ENCODE measurements at places on chromosomes 6 and 20.
A peak's percentile ranks its signal among the peaks of the same experiment; 100 is the strongest.

DNA sequence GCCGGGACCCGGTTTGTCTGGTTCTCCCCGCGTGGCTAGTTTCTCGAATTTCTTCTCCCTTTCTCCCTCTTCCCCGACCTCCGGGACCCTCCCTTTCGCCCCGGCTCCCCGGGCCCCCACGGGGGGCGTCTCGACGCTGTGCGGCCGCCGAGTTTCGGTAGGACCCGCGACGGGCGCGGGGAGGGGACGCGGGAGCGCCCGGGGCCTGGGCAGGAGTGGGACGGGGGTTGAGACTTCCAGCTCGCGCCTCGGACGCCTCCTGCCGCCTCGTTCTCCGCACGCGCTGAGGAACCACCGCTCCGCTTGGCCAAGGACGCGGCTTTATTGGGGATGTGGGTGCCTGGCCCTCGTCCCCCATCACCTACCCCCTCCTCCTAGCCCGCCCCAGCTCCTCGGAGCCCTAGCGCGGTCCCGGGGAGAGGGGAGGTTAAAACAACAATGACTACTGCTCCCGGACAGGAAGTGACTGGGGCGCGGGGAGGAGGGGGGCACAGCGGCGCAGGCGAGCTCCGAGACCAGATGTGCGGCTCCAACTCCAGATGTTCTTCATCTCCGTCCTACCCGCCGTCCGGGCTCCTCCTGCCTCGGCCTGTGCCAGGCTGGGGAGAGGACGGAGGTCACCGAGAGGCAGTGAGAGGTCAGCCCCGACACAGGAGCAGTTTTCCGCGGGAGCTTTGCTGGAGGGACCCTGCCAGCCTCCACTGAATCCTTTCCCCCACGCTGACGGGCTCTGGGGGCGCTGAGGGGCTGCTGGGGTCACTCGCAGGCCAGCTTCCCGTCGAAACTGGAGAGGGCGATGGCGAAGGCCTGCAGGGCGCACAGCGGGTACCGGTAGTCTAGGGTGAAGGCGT, 917 bp upstream of the TEAD3 start:
- no peak for DNase-seq
- H3K27me3 ChIP-seq, result no peaks in the 10 kb centered on the region
- H3K4me1 ChIP-seq, result peaks cover 17% of the 10 kb centered on the region
- H3K27ac ChIP-seq, result peak overlapping the region; percentile 71

DNA sequence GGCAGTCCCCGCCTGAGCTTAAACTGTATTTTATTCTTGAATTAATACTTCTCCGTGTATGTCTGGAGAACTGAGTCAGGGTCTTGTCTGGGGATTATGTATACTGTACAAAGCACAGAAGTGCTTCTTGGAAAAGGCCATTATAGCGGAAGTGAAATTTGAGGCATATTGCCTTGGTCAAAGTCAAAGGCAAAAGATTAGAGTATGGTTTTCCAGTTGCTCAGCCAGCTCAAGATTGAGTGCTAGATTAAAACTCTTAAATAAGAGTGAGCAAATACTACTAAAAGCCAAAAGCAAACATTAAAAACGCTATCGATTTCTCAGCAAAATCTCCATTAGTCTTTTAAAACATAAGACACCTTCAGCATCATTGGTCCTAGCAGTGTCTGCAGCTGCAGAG, 207.7 kb upstream of the MAN1A1 start:
- H3K4me3 ChIP-seq, result no peak overlapping the region
- no peak overlapping the region for H3K27ac ChIP-seq
- H3K27me3 ChIP-seq, result no peaks in the 10 kb centered on the region
- DNase-seq, result no peak
- H3K36me3 ChIP-seq, result no peaks in the 10 kb centered on the region

- no peak for DNase-seq
- H3K4me3 ChIP-seq, result no peak overlapping the region
- no peaks in the 10 kb centered on the region for H3K4me1 ChIP-seq
- no peaks in the 10 kb centered on the region for H3K36me3 ChIP-seq
Observed at GRCh38 chr6:51398064-51398705, 579.5 kb downstream of the TFAP2B start.

GRCh38 chr20:57614490-57615444, 5.5 kb downstream of the ZBP1 start:
- no peak overlapping the region for H3K27ac ChIP-seq
- no peak for DNase-seq
- no peak overlapping the region for H3K4me3 ChIP-seq
- H3K27me3 ChIP-seq, result no peaks in the 10 kb centered on the region
- no peaks in the 10 kb centered on the region for H3K4me1 ChIP-seq
- no peaks in the 10 kb centered on the region for H3K36me3 ChIP-seq

DNA sequence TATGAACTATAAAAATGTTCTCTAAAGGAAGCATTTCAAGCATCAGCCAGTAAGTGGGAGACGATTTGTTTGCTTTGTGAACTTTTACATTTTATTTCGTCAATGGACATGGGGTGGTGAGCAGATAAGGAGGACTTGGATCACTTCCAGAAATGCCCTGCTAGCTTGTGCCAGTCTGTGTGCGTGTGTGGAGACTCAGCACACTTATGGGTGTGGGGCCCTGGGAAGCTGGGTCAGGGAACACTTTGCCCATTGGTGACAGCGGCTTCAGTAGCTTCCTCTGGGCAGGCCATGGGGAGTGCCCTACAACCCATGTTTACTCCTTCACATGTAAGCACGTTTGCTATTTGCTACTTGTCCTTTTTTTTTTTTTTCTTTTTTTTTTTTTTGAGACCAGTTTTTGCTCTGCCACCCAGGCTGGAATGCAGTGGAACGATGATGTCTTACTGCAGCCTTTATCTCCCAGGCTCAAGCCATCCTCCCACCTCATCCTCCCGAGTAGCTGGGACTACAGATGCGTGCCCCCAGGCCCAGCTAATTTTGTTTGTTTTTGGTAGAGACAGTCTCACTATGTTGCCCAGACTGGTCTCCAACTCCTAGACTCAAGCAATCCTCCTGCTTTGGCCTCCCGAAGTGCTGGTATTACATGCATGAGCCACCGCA, 24.2 kb downstream of the PRDM1 start:
- no peak for DNase-seq
- H3K36me3 ChIP-seq, result no peaks in the 10 kb centered on the region
- H3K27ac ChIP-seq, result no peak overlapping the region

DNA sequence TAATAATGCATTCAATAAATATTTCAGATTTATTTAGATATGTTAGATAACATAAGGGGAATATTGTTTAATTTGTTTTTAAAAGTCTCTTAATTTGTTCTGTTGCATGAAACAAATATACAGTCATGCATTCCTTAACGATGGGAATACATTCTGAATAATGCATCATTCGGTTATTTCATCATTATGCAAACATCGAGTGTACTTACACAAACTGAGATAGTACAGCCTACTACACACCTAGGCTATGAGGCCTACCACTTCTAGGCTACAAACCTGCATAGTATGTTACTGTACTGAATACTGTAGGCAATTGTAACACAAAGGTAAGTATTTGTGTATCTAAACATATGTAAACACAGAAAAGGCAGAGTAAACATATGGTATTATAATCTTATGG, 118.7 kb downstream of the EPHA7 start:
- no peak overlapping the region for H3K4me3 ChIP-seq
- H3K4me1 ChIP-seq, result no peaks in the 10 kb centered on the region
- DNase-seq, result no peak
- H3K27me3 ChIP-seq, result no peaks in the 10 kb centered on the region
- H3K36me3 ChIP-seq, result no peaks in the 10 kb centered on the region

DNA sequence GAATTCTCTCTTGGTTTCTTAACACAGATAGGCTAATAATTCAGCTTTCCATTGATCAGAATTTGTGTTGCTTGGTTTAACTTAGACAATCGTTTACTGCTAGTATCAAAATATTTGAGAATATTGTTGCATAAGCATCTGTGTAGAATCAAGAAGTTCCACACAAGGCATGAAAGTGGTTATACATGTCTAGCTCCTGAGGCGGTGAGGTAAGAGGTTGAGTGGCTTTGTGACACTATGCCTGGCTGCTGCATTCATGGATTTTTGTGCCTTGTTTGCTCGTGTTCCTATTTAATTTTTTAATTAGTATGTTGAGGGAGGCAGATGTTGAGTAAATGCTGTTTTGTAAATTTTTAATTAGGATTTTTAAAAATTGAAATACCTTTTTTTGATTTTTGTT, 10.2 kb downstream of the PKIB start:
- H3K27me3 ChIP-seq, result no peaks in the 10 kb centered on the region
- no peak overlapping the region for H3K4me3 ChIP-seq
- no peaks in the 10 kb centered on the region for H3K36me3 ChIP-seq
- no peak for DNase-seq

DNA sequence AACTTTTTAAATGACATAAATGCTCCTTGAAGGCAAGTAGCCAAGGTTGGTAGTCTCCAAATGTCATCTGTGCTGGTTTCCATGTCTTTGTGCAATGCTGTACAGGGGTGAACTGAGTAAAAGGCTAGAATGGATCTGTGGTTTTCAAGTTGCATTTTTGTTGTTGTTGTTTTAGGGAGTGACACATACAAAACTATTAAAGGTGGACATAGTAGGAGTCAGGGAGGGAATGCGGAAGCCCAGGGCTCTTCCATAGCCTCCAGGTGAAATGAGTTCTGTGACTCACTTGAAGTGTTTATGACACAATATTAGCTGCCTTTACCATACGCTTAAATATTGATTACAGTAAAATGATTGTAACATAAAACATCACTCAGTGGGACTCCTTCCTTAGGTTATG, 22.5 kb upstream of the QKI start:
- DNase-seq, result no peak
- H3K36me3 ChIP-seq, result no peaks in the 10 kb centered on the region
- no peak overlapping the region for H3K4me3 ChIP-seq
- H3K4me1 ChIP-seq, result no peaks in the 10 kb centered on the region
- H3K27me3 ChIP-seq, result no peaks in the 10 kb centered on the region

DNA sequence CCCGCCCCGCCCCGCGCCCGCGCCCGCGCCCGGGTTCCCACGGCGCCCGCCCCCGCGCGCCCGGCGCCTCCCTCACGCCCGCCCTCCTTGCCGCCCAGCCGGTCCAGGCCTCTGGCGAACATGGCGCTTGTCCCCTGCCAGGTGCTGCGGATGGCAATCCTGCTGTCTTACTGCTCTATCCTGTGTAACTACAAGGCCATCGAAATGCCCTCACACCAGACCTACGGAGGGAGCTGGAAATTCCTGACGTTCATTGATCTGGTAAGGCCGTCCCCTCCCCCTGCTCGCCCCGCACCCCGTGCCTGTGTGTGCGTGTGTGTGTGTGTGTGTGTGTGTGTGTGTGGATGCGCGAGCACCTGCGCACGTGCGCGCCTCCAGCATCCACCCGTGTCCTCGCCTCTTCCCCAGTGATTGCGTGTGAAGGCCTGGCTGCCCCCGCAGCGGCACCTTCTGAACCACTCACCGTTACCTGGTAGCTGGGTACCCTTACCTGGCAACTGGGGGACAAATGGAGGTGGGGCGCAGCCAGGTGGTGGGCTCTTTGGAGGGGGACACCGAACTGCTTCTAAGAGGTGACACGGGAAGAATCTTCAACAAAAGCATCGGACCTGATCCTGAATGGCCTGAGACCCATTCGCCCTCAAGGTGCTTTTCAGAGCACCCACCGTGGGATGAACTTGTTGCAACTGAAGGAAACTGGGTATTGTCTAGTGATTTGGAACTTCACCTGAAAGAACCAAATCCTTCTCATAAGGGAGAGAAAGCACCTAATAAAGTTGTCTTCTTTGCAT, at the start of gene AIG1:
TSS of gene AIG1 (plus strand) at position 84 of the 791 bp plus-strand sequence. CDS start at position 121, 37 bp downstream.
- H3K27me3 ChIP-seq, result no peaks in the 10 kb centered on the region
- H3K27ac ChIP-seq, result peak within 1 kb of the TSS; percentile 100
- peak; percentile 86 for DNase-seq
- peaks cover 33% of the 10 kb centered on the region for H3K4me1 ChIP-seq

GRCh38 chr20:62321521-62321948, 18.7 kb downstream of the ADRM1 start:
- H3K4me3 ChIP-seq, result no peak overlapping the region
- H3K27me3 ChIP-seq, result no peaks in the 10 kb centered on the region
- no peak overlapping the region for H3K27ac ChIP-seq

- no peaks in the 10 kb centered on the region for H3K4me1 ChIP-seq
- H3K4me3 ChIP-seq, result no peak overlapping the region
- H3K36me3 ChIP-seq, result no peaks in the 10 kb centered on the region
- no peak overlapping the region for H3K27ac ChIP-seq
- no peak for DNase-seq
Observed at GRCh38 chr6:101878554-101879276, 485.2 kb downstream of the GRIK2 start.

- H3K27me3 ChIP-seq, result no peaks in the 10 kb centered on the region
- DNase-seq, result no peak
- H3K36me3 ChIP-seq, result no peaks in the 10 kb centered on the region
- H3K4me3 ChIP-seq, result no peak overlapping the region
Observed at GRCh38 chr20:20223981-20224380, 143.9 kb upstream of the INSM1 start.

DNA sequence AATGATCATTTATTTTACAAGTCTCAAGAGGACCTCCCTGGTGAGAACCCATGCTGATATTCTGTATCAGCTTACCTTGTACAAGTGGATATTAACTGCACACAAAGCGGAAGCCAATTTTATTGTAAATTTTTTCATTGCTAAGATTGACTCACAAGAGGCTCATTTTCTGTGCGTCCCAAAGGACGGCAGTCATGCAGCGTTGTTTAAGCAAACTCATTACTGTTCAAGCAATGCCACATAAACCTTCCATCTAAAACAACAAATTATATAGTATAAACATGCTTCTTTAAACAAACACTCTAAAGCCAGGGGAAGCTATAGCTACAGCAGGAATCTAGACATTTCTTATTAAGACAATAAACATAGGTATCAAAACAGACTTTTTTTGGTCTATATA, 575.3 kb downstream of the FRK start:
- H3K27me3 ChIP-seq, result no peaks in the 10 kb centered on the region
- H3K27ac ChIP-seq, result no peak overlapping the region
- H3K4me3 ChIP-seq, result no peak overlapping the region
- no peaks in the 10 kb centered on the region for H3K4me1 ChIP-seq
- H3K36me3 ChIP-seq, result no peaks in the 10 kb centered on the region
- DNase-seq, result no peak

DNA sequence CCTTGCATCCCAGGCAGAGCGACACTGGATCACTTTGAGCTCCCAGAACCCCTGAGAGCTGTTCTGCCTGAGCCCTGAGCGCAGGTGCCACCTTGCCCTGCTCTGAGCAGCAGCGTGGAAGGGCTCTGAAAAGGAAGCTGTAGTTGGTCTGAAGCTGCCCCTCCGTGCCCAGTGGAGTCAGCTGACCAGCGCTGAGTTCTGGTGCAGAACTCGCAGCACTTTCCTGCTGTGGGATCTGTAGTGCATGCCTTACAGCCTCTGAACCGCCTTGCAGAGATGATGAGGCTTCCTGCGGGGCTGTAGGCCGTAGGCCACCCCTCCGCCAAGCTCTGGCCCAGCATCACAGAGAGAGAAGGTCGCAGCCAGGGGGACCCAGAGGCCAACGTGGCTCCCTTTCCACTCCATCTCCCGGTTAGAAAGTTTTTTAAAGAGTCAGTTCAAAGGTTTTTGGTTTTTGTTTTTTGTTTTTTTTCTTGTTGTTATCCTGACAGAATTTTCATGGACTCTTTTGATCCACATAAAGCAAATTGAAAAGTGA, 158.3 kb upstream of the CST7 start:
- H3K4me3 ChIP-seq, result no peak overlapping the region
- H3K27me3 ChIP-seq, result no peaks in the 10 kb centered on the region
- H3K36me3 ChIP-seq, result no peaks in the 10 kb centered on the region
- no peak overlapping the region for H3K27ac ChIP-seq
- no peaks in the 10 kb centered on the region for H3K4me1 ChIP-seq

GRCh38 chr6:95529762-95530161, 47.6 kb upstream of the MANEA start:
- H3K4me1 ChIP-seq, result peaks cover 3% of the 10 kb centered on the region
- no peak overlapping the region for H3K4me3 ChIP-seq
- H3K27me3 ChIP-seq, result no peaks in the 10 kb centered on the region
- no peak for DNase-seq
- no peaks in the 10 kb centered on the region for H3K36me3 ChIP-seq

- peaks cover 37% of the 10 kb centered on the region for H3K4me1 ChIP-seq
- no peaks in the 10 kb centered on the region for H3K27me3 ChIP-seq
- H3K4me3 ChIP-seq, result no peak overlapping the region
Observed at GRCh38 chr20:20003031-20003954, 13.9 kb upstream of the NAA20 start.
